ENCODE measurements at places on chromosomes 7 and 10.

DNA sequence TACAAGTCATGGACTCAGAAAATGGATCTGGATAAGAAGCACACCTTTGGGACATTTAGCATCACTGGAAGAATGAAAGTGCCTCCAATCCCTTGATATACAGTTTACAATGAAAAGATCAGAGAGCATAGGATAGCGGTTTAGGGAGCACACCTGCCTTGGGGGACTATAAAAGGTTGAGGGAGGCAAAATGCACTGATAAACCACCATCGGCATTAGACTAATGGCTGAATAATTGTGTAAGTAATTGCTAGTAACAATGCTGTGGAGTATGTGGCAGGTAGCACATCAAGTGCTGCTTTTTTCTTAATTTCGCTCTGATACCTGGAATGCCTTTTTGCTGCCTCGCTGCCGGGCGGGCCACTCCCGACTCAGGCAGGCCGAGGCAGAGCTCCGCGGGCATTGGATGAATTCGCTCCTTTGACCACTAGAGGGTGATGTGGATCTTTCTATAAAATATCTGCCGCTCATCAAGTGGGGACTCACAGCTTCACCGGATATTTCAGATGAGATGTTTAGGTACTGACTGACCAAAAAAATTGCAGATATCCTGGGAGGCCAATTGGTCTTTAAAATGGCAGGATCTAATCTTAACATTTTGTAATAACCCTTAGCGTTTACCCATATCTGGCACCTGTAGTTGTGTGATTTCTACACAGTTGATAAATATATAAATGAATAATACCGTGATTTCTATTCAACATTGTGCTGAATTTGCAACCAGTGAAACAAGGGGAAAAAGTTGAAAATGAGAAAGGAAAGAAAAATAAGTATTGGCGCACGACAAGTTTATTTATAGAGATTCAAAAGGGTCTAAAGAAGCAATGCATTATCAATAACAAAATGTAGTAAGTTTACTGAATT is 116.8 kb upstream of the PRSS1 start:
- peak; percentile 16 for DNase-seq

- no peak for DNase-seq
These were observed 24.0 kb upstream of the RNF32 start for GRCh38 chr7:156616269-156617202.

- DNase-seq: no peak
These were observed 89.0 kb downstream of the JMJD1C start for GRCh38 chr10:63376560-63377304.

DNA sequence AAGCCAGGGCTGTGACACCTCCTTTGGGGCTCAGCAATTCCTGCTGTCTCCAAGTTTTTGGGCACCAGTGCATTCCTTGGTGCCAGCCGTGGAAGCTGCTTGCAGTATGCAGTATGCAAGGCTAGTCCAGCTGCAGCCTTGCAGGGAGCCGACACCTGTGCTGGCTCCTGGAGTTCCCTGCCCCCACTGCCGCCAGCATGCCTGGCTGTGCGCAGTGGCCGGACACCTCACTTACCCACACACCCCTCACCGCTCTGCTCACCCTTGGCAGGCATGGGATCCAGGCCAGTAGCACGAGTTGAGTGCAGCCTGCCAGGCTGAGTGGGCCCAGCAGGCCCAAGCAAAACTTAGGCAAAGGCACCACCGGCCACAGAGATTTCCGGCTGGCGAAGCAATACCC is 77.4 kb downstream of the SAMD9 start:
- DNase-seq: no peak

DNA sequence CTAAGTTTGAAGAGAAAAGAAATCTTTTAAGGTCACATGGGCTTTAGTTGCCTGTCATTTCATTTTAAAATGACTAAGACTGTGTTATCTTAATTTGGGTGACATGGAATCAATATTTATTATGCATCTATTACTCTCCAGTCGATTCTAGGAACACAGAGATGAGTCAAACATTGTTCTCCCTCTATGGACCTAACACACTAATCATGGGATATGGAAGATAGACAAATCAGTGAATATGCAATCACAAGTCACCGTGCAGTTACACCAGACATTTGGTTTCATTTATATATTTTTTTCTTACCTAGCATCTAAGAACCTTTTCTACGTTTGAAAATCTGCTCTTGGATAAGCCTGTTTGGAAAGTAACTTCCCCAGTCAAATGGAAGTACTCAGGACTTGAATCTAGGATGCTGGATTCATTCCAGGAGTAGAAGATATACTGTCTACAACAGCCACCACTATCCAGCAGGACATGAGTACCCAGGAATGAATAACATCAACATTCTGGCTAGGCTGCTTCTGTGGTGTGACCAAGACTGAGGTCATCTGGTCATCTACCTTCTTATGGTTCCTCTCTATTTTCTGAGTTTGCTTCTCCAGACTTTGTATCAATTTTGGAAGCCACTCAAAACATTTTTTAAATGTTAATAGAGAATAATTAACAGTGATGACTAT is 902.9 kb upstream of the LRRN3 start:
- DNase-seq: no peak

DNA sequence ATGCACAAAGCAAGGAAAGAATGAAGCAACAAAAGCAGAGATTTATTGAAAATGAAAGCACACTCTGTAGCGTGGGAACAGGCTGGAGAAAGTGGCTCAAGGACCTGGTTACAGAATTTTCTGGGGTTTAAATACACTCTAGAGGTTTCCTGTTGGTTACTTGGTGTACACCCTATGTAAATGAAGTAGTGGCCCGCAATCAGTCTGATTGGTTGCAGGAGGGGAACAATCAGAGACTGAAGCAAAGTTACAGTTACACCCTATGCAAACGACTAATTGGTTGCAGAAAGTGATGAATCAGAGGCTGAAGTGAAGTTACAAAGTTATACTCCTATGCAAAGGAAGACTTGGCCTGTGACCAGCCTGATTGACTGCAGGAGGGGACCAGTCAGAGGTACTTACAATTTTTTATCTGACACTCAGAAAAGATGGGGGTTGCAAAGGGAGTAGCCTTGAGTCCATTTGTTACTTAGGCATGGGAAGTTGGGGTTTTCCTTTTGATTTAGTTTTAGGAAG is 3.6 kb upstream of the MTPN start:
- no peak for DNase-seq

GRCh38 chr7:19814776-19815175 is 41.4 kb upstream of the TMEM196 start:
- no peak for DNase-seq

DNA sequence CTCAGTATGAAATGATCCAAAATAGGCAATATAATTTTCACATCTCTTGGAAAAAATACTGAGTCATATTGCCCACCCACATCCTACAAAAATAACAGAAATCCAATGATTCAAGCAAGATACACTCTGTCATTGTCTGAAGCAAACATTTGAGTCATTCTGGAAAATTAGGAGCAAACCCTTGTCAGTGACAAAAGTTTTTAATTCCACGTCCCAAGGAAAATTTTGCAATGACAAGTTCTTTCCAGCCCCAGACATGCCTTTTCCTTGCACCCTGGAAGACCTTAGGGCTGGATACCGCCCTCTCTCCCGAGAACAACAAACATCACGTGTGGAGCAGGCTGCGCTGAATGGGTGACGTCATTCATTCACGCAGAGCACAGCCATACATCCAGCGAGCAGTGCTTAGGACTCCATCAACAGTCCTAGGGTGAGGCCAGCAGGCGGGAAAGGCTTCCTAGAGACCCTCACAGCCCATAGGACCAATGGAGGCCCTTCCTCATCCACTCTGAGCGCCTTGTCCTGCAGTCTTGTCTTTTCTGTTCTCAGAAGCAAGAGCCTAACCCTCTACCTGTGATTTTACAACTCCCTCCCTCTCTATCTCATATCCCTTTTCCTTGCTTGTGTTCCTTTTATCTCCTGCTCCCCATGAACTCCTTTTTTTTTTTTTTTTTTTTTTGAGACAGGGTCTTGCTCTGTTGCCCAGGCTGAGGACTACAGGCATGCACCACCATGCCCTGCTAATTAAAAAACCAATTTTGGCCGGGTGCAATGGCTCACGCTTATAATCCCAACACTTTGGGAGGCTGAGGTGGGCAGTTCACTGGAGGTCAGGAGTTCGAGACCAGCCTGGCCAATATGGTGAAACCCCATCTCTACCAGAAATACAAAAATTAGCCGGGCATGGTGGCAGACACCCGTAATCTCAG is 23.5 kb upstream of the KDM7A start:
- DNase-seq: peak; percentile 66

GRCh38 chr10:74373059-74373458 is 222.0 kb downstream of the ADK start:
- no peak for DNase-seq

- DNase-seq: no peak
These were observed 950.3 kb downstream of the SORCS1 start for GRCh38 chr10:106214243-106214642.

DNA sequence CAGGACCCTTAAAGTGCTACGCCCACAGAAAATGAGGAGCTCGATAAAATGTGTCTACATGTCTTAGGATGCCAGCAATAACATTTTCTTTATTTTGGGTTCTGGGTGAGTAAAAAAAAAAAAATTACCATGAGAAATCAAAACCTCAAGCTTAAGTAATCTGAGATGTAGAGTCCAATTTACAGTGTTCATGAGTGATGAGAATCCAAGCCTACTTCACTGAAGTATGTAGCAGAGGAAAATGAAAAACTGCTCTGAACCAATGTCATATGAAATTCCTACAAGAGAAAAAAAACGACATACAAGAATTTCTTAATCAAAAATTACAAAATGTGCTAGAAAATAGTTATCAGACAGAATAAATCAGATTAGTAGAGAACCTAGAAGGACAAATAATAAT is 274.4 kb downstream of the HTR7 start:
- DNase-seq: no peak

GRCh38 chr7:6706666-6707407 is at the start of gene ZNF12:
TSS of gene ZNF12 (minus strand) at chr7:6706947. CDS start at chr7:6705173, 1,774 bp downstream.
- peak; percentile 89 for DNase-seq

GRCh38 chr10:48934672-48935501 is 4.8 kb downstream of the LRRC18 start:
- no peak for DNase-seq

DNA sequence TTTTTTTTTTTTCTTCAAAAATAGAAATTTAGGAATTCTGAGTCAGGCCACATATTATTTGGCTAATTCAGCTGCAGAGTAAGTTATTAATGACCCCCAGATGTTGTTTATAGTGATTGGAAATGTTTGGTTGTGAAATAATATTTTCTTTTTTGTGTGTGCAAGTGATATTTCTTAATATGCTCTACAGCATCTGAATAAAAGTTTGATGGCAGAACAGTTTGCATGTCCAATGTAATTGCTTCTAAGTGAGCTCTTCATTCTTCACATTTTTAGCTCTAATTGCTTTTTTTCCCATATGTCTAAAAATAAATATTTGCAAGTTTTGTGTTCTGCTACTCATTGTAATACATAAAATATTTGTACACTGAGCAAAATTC is 116.0 kb downstream of the ARID5B start:
- DNase-seq: no peak

DNA sequence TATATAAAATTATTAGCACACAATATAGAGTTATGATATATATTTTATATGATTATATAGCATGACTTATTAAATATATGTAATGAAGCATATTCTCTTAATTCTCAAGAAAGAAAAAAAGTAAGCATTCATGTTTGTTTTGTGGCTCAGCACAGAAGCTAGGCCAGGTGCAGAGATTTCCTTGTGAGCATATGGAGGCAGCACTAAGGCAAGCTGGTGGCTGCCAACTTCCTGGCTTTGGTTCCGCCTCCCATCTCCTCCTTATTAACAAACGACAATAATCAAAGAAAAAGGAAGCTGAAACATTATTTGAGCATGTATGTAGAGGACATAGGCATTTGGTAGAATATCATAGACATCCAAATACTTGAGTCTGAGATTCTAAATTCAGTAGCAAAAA is 130.3 kb downstream of the ST7 start:
- no peak for DNase-seq

GRCh38 chr10:28201410-28202400 is 101.2 kb downstream of the MPP7 start:
- DNase-seq: no peak

DNA sequence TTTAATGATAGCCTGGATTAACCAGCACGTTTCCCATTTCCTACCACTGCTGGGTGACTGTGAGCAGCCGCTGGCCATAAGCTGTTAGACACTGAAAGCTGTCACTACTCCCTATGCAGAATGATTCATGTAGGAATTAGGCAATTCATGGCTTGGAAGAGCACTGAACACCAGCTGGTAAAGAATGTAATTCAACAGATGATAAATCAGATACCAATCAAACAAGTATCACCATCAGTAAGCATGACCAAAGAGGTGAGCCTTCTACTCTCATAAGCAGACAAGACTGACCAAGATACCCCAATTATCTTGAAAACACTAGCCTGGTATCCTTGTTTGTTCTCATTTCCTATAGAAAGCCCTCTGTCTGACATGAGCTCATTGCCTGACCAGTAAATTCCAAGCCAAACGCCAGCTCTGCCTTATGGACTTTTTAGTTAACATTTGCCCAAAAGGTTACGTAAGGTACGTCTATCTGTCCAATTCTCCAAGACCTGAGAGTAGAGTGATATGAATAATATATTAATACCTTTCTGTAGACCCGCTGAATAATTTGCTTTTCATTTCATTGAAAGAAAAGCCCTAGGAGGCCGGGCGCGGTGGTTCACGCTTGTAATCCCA is 127.7 kb downstream of the ELMO1 start:
- DNase-seq: no peak

DNA sequence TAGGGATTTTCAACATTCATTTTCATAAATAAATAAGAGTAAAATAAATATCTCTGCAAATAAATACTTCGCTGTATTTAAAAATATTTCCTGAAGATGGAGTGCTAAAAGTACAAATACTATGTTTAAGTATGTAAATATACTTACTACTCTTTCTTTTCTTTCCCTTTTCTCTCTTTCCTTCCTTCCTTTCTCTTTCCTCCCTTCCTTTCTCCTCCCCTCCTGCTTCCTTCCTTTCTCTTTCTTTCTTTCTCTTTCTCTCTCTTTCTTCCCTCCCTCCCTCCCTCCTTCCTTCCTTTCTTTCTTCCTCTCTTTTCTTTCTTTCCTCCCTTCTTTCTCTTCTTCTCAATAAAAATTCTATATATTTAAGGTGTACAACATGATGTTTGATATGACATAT is 496.1 kb downstream of the CCSER2 start:
- no peak for DNase-seq

GRCh38 chr10:119409906-119410305 is 132.6 kb downstream of the RGS10 start:
- DNase-seq: no peak

All from NCI-H1436 (cell line).